ENCODE measurements at places on chromosomes 2 and 18. TPM values are rescaled to one million over a fixed set of nuclear protein-coding genes. Genes with fewer than 3 reads are reported as not detected.

GRCh38 chr18:65206551-65207260 lies 544.1 kb upstream of the CDH7 start:
- no peak for DNase-seq

DNA sequence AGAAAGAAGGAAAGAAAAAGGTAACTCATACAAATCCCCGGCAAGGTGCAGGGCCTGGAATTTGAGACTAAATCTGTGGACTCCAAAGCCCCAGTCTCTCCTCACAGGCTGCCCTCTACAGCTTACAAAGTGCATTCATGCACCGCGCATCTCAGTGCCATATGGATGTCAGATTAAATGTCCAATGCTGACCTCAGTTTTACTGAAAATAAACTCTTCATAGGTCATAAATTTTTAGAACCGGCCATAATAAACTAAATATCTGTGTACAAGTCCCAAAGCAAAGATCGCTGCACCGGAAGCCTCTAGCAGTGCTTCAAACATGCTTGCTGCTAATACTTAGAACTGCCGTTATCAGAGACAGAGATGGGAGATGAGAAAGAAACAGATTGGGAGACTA lies 17.7 kb downstream of the ST6GAL2 start:
- DNase-seq = peak; percentile 54

- no peak for DNase-seq
Observed at GRCh38 chr2:33435518-33435917, 40.9 kb upstream of the RASGRP3 start.

Gene UCN
- 0.65 TPM for polyA plus RNA-seq

Measured in left kidney (tissue), 8 donors.